ENCODE measurements at places on chromosomes 2 and 18.

DNA sequence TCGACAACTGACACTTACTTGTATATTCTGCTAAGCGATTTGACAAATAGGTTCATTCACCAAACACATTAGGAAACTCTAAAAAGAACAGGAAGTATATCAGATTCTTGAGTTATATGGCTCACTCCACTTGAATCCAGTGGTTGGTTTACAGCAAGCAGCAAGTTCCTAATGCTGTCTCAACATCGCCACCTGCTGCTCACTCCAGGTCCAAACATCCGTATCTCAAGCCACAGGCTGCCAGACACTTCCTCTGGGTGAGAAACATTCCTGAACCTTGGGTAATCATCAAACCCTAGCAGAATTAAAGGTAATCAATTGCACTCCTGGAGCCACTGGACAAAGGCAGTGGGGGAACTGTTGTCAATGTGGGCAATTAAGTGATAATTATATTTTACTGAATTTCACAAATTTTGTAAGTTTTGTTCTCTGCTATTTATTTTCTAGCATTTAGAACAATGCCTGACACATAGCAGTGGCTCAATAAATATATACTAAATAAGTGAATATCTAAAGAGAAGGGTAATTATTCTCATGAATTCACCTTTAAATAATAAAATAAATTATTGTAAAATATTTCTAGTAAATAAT lies 107.1 kb upstream of the TTN start:
- no peaks in the 10 kb centered on the region for H3K36me3 ChIP-seq
- DNase-seq = peak; percentile 75

GRCh38 chr2:222912117-222912516 lies 51.3 kb downstream of the ACSL3 start:
- H3K27ac ChIP-seq = no peak overlapping the region
- peaks cover 7% of the 10 kb centered on the region for H3K4me1 ChIP-seq
- H3K4me3 ChIP-seq = no peak overlapping the region
- H3K36me3 ChIP-seq = peaks cover 55% of the 10 kb centered on the region
- H3K27me3 ChIP-seq = no peaks in the 10 kb centered on the region

GRCh38 chr2:6113786-6114185 lies 421.6 kb downstream of the SOX11 start:
- no peaks in the 10 kb centered on the region for H3K36me3 ChIP-seq
- no peaks in the 10 kb centered on the region for H3K27me3 ChIP-seq
- no peak for DNase-seq
- no peak overlapping the region for H3K4me3 ChIP-seq

DNA sequence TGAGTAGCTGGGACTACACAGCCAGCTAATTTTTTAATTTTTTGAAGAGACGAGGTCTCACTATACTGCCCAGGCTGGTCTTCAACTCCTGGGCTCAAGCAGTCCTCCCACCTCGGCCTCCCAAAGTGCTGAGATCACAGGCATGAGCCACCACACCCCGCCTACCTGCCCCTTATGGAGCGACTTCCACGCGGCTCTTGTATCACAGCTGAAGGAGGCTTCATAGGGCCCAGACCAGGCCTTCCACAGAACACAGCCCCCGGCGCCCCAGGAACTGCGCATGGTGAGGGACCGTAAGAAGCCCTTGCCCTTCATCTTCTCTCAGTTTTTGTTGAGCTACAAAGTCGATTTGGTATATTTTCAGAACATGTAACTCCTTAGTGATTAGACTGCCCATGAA lies 220.3 kb downstream of the KLHL29 start:
- H3K27ac ChIP-seq = no peak overlapping the region
- no peaks in the 10 kb centered on the region for H3K27me3 ChIP-seq
- H3K36me3 ChIP-seq = no peaks in the 10 kb centered on the region
- H3K4me3 ChIP-seq = no peak overlapping the region
- H3K4me1 ChIP-seq = peaks cover 22% of the 10 kb centered on the region

GRCh38 chr18:77658299-77658662 lies 408.6 kb downstream of the GALR1 start:
- DNase-seq = no peak
- peaks cover 17% of the 10 kb centered on the region for H3K27me3 ChIP-seq
- no peak overlapping the region for H3K4me3 ChIP-seq

DNA sequence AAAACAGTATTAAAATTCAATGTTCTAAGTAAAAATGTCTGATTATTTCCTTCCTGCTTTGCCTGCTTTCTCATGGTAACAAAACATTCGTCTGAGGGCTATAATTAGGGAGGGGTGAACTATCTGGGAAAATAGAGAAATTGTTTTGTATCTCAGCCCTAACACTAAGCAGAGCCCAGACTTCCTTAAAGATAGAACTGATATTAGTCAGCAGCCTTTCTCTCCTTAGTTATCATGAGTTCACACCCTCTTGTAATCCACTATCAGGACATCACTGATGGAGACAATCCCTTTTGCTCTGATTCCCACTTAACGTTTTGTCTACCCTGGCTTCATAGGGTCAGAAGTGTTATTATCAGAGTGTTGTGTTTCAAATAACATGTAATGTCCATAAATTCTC lies 701.1 kb upstream of the ZEB2 start:
- DNase-seq = no peak
- H3K4me1 ChIP-seq = no peaks in the 10 kb centered on the region
- no peak overlapping the region for H3K4me3 ChIP-seq
- no peaks in the 10 kb centered on the region for H3K36me3 ChIP-seq

- no peaks in the 10 kb centered on the region for H3K27me3 ChIP-seq
- no peak for DNase-seq
- H3K4me1 ChIP-seq = peaks cover 19% of the 10 kb centered on the region
- no peaks in the 10 kb centered on the region for H3K36me3 ChIP-seq
Measured at GRCh38 chr2:9307535-9307934, 100.9 kb downstream of the ASAP2 start.

GRCh38 chr18:57397440-57398132 lies 37.6 kb upstream of the ONECUT2 start:
- no peak overlapping the region for H3K4me3 ChIP-seq
- DNase-seq = peak; percentile 9
- H3K36me3 ChIP-seq = no peaks in the 10 kb centered on the region
- H3K27ac ChIP-seq = no peak overlapping the region

DNA sequence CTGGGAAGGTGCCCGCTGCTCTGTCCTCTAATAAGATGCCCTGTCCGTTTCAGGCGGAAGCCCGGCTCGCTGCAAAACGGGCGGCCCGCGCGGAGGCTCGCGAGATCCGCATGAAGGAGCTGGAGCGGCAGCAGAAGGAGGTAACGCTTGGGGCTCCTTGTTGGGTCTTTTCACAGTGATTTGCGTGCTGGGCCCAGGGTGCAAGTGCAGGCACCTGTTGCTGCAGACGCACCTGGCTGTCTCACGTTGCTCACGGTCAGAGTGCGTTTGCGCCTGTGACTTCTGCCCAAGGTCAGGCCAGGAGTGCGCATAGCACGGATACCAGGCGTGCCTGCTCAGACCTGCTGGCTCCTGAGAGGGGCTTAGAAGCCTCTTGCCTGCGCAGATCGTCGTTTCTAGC lies 81.1 kb downstream of the LRRFIP1 start:
- peaks cover 25% of the 10 kb centered on the region for H3K36me3 ChIP-seq
- H3K4me1 ChIP-seq = peaks cover 20% of the 10 kb centered on the region
- H3K27ac ChIP-seq = no peak overlapping the region
- H3K4me3 ChIP-seq = no peak overlapping the region
- H3K27me3 ChIP-seq = no peaks in the 10 kb centered on the region
- DNase-seq = no peak

DNA sequence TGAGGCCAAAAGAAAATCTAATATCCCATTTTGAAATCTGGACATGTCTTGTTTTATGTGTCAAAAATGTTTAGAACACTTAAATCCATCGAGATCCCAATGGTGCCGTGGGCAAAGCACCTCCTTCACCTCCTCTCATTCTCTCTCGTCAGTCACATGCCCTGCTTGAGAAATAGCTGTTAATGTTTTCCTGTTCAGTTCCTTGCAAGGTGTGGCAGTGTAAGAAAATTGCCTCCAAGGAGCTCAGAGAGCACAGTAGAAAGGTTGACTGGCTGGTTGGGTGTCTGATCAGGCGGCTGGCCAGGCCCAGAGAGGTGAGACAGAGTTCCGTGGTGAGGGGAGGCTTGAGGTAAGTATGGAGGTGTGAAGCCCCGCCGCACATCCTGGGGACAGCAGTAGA lies 210.2 kb downstream of the TSN start:
- H3K4me1 ChIP-seq = no peaks in the 10 kb centered on the region
- H3K4me3 ChIP-seq = no peak overlapping the region
- no peaks in the 10 kb centered on the region for H3K36me3 ChIP-seq
- no peak for DNase-seq

GRCh38 chr2:216082805-216083204 lies 1.1 kb downstream of the TMEM169 start:
- no peaks in the 10 kb centered on the region for H3K27me3 ChIP-seq
- H3K27ac ChIP-seq = no peak overlapping the region
- H3K36me3 ChIP-seq = no peaks in the 10 kb centered on the region
- H3K4me1 ChIP-seq = peaks cover 12% of the 10 kb centered on the region
- no peak for DNase-seq

- H3K4me3 ChIP-seq = peak overlapping the region; percentile 71
- peaks cover 13% of the 10 kb centered on the region for H3K4me1 ChIP-seq
- no peaks in the 10 kb centered on the region for H3K36me3 ChIP-seq
- peaks cover 40% of the 10 kb centered on the region for H3K27me3 ChIP-seq
- H3K27ac ChIP-seq = no peak overlapping the region
Measured at GRCh38 chr2:206443735-206444527, 599 bp downstream of the ADAM23 start.

GRCh38 chr2:99959261-99960014 lies 183.0 kb downstream of the AFF3 start:
- no peak for DNase-seq
- H3K36me3 ChIP-seq = no peaks in the 10 kb centered on the region
- peaks cover 7% of the 10 kb centered on the region for H3K4me1 ChIP-seq
- no peaks in the 10 kb centered on the region for H3K27me3 ChIP-seq
- H3K4me3 ChIP-seq = no peak overlapping the region

- H3K4me3 ChIP-seq = no peak overlapping the region
- no peaks in the 10 kb centered on the region for H3K36me3 ChIP-seq
Measured at GRCh38 chr2:174775571-174775980, 11.3 kb upstream of the CHRNA1 start.

DNA sequence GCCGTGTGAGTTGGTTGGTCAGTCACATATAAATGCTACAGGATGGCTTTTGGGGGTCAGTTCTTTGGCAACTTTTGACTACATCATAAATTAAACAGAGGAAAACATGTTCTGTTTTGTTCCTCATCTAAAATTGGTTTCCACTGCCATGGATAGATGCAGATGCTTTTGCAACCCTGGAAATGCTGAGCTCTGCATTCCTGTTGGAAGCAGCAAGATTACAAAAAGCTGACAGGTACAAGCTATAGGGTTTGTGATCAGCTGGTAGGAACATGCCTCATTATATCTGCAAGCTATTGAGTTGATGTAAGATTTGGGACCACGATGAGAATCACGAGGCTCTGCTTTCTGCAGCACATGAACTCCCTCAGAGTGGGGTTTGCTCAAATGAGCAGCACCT lies 207.4 kb upstream of the TPO start:
- H3K27me3 ChIP-seq = no peaks in the 10 kb centered on the region
- no peak overlapping the region for H3K4me3 ChIP-seq

DNA sequence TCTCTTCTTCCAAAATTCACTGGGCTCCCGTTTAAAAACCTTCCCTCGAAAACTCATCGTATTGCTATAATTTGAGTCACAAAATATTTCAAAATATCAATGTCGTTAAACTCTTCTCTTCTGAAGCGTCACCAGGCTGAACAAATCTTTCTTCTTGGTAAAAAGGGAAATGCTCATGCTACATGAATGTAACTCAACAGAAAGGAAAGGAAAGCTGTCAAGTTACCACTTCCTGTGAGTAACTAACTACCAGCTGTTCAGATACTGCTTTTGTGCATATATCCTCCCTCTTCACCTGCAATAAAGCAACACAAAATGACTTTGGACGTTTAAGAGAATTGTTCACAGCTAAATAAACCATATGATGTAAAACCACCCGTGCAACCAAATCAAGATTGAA lies 95.4 kb downstream of the DOCK10 start:
- H3K27me3 ChIP-seq = no peaks in the 10 kb centered on the region
- peaks cover 5% of the 10 kb centered on the region for H3K4me1 ChIP-seq
- H3K4me3 ChIP-seq = no peak overlapping the region
- peak; percentile 73 for DNase-seq

GRCh38 chr2:62499430-62500060 lies 6.5 kb downstream of the TMEM17 start:
- no peak overlapping the region for H3K4me3 ChIP-seq
- H3K27ac ChIP-seq = no peak overlapping the region
- peaks cover 10% of the 10 kb centered on the region for H3K36me3 ChIP-seq

DNA sequence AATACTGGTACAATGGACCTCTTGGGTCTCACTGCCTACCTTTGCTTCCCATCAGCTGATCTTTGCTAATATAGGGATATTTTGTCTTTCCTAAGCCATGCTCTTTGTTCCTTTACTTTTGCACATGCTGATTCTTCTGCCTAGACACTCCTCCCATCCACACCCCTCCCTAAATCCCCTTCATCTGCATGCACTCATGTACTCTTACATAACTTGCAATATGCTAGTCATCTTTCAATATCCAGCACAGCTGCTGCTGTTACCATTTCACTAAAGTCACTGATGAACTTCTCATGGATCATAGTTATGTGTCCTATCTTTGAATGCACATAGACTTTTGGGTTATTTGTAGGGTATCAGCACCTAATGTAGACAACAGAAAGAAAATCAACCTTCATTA lies 18.5 kb upstream of the DTNA start:
- H3K4me1 ChIP-seq = no peaks in the 10 kb centered on the region
- no peaks in the 10 kb centered on the region for H3K27me3 ChIP-seq
- H3K4me3 ChIP-seq = no peak overlapping the region

Data from mesenchymal stem cell (in vitro differentiated cells and primary cell).